ENCODE measurements at places on chromosomes 2 and 18.

DNA sequence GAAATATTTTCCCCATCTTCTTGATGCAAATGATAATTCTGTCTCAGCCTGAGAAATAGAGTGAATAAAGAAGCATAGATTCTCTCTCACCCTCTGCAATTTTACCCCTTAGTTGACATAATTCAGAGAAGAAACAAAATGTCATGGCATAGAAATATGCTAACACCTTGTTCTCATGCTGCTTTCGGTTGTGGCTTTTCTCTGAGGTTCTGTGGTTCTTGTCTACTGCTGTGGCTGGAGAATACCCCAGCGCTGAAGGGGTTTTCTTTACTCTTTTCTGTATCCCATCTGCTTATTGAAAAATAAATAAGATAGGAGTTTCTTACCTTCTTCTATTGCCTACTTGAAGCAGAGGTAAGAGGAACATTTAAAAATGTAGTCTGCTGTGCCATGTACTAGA, 15.4 kb upstream of the RAB27B start:
- no peak for DNase-seq

GRCh38 chr18:28284132-28284531, 107.2 kb upstream of the CDH2 start:
- peak; percentile 83 for DNase-seq

DNA sequence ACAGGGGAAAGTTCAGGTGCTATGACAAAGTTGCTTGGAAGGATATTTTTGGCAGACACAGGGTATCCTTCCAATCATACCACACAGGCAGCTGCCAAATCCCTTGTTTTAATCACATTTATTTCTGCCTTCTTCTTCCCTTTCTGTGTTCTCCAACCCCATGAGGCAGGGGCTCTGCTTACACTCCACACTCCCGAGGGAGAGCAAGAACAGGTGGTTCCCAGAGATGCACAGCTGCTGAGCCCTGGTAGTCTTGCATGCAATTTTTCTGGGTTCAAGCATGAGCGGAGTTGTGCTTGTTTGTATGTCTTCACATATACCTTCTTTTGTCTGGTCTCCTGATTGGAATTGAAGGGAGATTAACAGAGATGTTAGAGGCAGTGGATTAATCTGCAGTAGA, 251.7 kb upstream of the ST6GAL2 start:
- DNase-seq, result no peak

DNA sequence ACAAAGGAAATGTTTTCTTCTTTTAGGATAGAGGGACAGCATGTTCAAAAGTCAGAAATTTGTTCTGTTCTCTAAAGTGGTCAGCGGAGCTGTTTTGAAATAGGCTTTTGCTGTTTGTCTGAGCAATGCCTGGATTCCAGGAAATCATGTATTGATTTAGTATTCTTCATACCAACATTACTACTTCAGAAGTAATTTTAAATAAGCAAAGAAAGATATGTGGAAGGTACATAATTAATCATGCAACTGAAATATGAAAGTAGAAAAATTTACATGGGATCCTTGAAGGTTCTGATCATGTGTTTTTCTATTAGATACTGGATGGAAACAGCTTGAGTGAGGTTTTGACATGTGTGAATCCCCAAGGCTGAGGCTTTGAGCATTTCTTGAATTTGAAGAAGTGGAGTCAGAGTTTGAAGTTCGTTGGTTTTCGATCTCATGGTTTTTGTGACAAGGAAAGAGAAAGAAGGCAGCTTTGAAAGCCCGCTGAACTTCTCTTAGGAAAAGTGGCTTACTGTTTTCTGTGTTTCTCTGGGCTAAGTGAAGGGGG, 220.0 kb downstream of the LDLRAD4 start:
- DNase-seq, result no peak

GRCh38 chr2:38159191-38159590, 83.2 kb upstream of the CYP1B1 start:
- no peak for DNase-seq
